GM12865 (cell line): ENCODE measurements at places on chromosomes 16 and 17.
A peak's percentile ranks its signal among the peaks of the same experiment; 100 is the strongest.

GRCh38 chr17:57082441-57082840 is 2.6 kb upstream of the AKAP1 start:
- peak; percentile 17 for DNase-seq

DNA sequence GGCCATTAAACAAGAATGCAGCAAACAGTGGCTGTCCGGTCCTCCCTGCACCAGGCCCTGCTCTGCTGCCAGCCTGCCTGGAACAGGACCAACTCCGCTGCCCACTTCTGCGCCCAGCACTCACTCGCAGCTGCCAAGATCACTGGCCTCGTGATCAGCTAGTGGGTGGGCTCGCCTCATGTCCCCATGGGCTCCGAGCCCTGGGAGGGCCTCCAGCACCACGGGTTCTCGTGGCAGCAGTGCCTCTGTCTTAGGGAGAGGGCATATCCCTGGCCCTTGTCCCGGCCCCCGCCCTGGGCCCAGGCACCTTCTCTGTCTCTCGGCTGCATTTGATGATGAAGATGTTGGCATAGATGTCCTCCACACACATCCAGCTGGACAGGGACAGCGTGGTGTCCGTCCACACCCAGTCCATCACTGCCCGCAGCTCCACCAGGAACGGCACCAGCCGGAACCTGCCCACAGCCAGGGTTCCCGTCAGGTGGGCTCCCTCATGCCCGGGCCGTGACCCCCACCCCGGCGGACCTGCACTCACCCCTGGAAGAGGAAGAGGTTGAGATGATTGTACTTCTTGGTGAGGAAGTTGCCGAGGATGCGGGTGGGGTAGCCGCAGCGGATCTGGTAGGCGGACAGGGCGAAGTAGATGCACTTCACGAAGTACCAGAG is 13.1 kb downstream of the CTU2 start:
- DNase-seq, result no peak

DNA sequence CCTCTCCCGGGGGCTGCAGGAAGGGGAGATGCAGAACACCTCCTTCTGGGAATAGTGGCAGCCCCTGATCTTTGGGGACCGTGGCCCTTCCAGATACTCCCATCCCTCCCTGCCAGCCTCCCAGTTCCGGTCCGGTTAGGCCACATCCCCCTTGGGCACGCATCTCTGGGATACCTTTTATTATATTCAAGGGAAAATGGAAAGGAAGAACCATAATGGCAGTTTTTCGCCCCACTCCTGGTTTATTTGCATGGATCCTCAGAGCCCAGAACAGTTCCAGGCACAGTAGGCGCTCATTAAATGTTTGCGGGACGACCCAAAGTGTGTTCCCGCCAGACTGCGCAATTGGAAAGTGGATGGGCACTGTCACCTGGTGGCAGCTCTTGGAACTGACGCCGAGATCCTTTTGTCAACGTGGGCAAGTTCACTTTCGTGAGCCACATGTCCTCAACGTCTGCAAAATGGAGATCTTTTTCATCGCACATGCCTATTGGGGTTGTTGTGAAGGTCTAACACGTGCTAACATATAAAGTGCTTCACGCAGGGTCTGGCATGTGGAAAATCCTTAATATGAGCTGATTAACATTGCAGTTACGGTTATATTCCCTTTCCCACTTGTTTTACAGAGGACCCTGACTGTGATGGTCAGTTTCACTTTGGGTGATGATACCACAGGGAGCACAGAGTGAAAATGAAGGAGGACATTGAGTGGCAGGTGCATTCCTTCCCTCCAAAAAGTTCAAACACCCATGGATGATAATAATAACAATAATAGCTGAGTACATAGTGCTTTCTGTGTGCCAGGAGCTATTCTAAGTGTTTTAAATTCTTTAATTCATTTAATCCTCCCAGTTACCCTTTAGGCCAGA is 1.7 kb upstream of the GPRC5B start:
- peak; percentile 87 for DNase-seq

DNA sequence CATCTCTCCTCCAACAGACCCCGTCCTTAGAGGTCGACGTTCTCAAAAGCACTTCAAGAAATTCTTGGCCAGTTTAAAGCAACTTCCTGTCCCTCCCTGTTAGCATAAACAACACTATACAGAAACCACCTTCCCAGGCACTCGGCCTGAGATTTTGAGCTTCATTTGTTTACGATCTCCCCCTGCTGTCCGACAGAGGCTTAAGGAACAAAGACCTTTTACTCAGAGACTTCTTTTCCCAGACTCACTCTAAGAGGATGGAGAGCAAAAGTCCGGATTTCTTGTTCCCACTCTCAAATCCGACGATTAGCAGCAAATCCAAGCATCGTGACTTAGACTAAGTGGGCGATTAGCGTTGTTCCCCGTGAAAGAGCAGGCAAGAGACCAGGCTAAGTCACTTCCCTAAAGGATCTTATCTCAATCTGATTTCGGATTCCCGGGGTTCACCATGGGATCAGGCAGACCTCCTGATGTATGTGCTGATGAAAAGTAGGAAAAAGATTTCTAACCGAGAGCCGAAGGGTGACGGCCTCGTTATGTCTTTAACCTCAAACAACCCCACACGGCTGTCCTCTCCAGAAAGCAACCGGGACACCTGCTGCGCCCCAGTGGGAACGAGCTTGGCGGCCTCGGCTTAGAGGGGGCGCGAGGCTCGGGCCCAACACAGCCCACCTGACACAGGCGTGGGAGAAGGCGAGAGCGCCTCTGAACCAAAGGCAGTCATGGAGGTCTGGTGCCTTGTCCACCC is 598 bp downstream of the INPP5K start:
- DNase-seq, result peak; percentile 91

- no peak for DNase-seq
Observed at GRCh38 chr16:30528799-30529457, 2.6 kb upstream of the ZNF768 start.

DNA sequence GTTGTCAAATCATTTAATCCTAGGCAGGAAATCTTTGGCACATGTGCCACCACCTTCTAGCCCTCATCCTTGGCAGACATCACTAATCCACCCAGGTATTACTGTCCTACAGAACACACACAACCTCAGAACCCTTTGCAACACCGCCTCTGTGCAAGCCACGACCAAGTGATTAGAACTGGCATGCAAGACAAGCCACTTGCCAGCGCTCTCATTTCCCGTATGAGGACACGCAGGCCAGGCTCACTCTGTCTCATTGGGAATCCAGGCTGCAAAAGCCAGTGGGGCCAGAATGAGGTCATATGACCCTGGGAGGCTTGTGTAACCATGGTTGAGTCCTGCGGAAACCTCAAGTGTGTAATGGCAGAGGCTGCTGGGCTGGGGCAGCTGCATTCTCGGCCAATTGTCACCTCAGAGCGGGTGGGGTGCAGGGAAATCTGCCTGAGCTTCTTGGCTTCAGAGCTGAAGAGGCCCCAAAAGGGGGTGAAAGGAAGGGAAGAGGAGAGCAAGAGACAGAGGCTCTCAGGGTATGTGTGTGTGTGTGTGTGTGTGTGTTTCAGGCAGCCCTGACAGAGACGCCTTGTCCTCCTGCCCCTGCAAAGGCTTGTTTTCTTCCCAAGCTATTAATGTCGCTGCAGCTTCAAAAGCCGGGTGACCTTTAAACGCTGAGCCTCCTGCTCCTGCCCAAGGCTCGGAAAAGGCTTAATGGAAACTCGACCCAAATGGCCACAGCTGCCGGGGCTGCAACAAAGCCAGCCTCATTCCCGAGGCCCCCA is 43.2 kb upstream of the MRPS23 start:
- DNase-seq, result no peak

DNA sequence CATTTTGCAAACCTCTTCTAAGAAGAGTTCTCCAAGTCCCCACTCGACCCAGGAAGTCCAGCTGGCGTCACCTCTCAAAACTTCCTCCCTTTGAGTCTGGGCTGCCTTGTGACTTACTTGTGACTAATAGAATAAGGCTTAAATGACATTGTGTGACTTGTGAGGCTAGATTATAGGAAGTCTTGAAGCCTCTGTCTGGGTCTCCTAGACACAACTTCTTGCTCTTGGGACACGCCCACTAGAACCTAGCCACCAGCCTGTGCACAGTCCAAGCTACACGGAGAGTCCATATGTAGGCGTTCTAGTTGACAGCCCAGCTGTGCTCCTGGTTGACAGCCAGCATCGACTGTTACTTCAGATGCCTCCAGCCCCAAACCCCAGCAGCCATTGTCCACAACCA is 66.7 kb upstream of the TANC2 start:
- DNase-seq, result no peak

- DNase-seq, result no peak
Observed at GRCh38 chr16:83954577-83955016, 1.6 kb downstream of the OSGIN1 start.

DNA sequence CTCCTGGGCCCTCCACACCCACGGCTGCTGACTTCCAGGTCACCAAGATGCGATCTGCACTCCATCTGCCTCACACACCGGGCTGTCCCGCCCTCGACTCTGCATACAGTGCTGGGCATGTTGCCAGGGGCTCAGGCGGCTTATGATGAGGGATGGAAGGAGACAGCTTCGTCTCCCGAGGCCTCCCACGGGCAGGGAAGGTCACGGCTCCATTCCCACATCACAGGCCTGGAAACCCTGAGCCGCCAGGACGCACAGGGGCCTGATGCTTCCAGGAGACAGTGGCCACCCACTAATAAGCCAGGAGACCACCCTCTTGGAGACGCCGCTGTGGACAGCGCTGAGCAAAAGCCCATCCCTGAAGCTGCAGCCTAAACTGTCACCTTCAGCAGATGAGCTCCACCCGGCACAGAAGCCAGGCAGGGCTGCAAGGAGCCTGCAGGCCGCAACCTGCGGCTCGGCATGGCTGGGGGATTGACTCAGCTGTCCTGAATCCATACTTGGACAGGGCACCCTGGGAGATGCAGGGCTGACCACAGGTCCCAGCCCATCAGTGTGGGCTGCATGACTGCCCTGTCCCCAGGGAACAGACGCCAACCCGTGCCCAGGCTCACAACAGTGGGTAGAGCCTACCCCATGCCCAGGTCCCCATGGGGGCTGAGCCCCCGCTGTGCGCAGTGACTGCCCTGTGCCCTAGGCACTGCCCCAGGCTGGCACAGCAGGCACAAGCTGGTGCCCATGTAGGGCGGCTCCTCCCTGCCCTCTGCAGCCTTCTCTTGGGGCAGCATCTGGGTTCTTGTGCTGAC is 34.4 kb downstream of the SLC7A5 start:
- no peak for DNase-seq

- DNase-seq, result no peak
Observed at GRCh38 chr16:1794221-1794871, 841 bp upstream of the IGFALS start.

DNA sequence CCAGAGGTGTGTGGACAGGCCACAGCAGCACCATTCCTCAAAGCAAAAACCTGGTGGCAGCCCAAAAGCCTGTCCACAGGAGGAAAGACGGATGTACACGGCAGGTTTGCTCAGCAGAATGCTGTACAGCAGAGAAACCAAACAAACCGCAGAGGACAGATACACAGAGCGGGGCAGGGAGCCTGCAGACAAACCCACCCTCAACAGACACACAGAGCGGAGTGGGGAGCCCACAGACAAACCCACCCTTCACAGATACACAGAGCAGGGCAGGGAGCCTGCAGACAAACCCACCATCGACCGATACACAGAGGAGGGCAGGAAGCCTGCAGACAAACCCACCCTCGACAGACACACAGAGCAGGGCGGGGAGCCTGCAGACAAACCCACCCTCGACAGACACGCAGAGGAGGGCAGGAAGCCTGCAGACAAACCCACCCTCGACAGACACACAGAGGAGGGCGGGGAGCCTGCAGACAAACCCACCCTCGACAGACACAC is 53.0 kb upstream of the METRNL start:
- no peak for DNase-seq

DNA sequence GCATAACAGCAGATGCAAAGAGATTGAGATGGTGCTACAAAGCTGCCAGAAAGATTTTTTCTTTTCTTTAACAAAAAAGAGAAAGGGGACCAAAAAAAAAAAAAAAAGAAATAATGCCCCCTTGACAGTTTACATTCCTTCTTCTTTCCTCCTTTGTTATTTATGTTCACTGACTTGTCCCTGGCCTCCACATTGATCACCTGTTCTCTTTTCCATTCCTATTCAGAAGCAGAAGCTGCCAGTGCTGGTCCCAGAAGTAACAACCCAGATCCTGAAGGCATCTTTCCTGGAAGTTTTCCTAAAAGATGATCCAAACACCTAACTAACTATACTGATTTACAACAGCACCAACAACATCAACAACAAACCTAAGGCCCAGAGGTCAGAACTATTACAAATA is 728.1 kb downstream of the KCNJ2 start:
- no peak for DNase-seq

GRCh38 chr17:58317421-58318064 is 11.1 kb downstream of the TSPOAP1 start:
- peak; percentile 85 for DNase-seq

GRCh38 chr17:11852912-11853311 is 144.4 kb downstream of the ZNF18 start:
- peak; percentile 10 for DNase-seq

DNA sequence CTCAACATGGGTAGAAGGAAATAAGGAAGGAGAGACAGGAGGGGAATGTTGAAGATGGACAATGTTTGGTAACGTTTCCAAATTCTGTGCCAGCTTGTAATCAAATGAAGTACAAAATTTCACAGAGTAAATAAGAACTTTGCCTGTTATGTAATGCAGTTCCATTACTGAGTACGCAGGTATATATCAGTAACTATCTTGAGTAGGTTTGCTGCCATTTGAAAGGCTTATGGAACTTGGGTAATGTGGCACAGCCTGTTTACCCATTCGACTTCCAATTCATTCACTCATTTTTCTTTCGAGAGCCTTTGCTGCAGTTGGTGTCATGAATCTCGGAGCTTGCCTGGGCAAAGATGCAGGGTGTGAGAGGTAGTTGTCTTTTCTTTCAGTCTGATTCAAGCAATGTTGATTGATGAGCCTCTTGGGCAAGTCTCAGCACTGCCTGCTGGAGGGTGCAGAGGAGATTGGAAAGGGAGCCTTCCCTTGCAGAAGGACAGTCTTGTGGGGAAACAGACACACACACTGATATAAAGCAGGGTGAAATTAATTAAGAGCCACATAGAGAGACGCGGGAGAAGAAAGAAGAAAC is 53.4 kb downstream of the ZNF18 start:
- no peak for DNase-seq

GRCh38 chr17:1997289-1997926 is 27.7 kb downstream of the RTN4RL1 start:
- DNase-seq, result no peak
